ENCODE measurements at places on chromosomes 12 and 14. TPM values are rescaled to one million over a fixed set of nuclear protein-coding genes. Genes with fewer than 3 reads are reported as not detected.

Gene NCAPD2
- total RNA-seq: 217 TPM

Gene ISM2
- 0.69 TPM for total RNA-seq

Gene UBE2N
- 134 TPM for total RNA-seq

DNA sequence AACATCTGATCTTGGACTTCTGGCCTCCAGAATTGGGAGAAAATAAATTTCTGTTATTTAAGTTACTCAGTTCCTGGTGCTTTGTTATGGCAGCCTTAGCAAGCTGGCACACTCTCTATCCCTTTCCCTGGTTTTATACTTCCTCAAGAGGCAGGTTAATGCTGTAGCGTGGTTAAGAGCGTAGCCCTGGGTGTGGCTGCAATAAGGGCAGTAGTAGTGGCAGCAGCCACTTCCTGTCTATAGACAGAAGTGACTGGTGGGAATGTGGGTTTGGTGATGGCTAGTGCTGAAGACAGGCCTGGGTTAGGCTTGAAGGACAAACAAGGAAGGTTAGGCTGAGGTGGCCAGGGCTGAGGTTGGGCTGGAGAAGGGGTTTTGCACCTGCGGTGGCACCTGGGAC is 3.6 kb upstream of the LGALS3 start:
- DNase-seq: no peak

Gene EIF5
- 177 TPM for total RNA-seq

- no peak for DNase-seq
Measured at GRCh38 chr12:130336723-130337487, 782 bp upstream of the PIWIL1 start.

Gene LRRC43
- not detected for total RNA-seq

Gene RTN1
- total RNA-seq: 4.3 TPM

Measured in GM23338 (cell line).